NT2/D1 (cell line): ENCODE measurements at places on chromosomes 2 and 18.

DNA sequence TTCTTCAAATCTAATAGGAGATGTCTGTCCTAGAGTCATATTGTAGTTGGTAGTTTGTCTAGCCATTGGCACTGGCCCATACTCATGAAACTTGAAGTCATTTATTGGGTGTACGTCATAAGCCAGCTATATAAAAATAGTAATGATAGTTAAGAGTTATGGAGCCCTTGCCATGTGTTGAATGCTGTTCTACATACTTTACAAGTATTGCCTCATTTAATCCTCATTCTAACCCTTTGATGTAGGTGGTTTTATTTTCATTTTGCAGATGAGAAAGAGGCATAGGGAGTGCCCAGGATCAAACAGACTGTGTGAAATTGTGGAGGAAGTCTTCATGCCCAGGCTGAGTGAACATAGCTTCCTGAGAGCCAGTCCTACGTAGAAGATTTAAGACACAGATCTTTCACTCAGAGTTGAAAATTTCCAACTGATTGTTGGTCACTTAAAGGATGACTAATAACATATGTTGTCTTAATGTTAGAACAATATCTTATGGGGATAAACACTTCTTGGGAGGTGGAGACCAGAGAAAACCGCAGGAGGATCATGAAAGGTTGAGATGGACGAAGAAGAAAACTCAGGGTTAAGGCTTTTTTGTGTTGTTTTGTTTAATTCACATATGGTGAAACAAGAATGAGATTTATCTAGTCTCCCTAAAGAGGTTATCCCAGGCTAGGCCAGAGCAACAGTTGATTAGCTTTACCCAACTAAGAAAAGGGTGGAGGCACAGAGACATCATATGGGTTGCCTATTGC, 156.0 kb downstream of the CERS6 start:
- DNase-seq: no peak

- DNase-seq: peak; percentile 47
Observed at GRCh38 chr2:191811807-191812602, 34.9 kb downstream of the CAVIN2 start.

DNA sequence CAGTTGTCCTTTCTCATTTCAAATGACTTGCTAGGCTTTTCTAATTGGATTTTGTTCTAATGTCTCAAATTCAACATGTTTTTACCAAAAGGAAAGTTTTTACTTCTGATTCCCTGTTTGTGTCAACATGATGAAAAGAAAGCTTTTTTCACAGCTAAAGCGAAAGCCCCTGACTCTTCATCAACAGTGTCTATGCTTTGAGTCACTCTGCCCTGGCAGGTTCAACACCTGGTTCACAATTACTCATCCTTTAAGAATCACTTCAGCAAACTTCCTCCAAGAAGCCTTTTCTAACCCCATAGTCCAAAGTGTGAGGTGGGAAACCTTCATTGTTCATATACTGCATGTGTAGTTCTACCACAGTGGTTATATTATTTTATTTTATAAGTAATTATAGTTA, 7.6 kb upstream of the DSG2 start:
- no peak for DNase-seq

DNA sequence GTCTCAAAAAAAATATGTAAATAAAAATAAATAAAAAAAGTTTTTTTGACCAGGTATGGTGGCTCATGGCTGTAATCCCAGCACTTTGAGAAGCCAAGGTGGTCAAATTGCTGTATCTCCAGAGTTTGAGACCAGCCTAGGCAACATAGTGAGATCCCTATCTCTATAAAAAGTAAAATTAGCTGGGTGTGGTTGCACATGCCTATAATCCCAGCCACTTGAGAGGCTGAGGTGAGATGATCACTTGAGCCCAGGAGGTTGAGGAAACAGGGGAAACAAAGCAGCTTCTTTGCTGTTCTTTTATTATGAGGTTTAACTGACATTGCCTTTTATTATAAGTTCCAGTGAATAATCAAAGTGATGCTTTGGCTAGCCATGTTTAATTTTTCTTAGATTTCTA, 25.0 kb downstream of the ACTR2 start:
- DNase-seq: no peak

GRCh38 chr2:74863802-74864248, 29.9 kb downstream of the HK2 start:
- no peak for DNase-seq

- DNase-seq: no peak
Observed at GRCh38 chr2:218221000-218221399, 4.0 kb downstream of the ARPC2 start.

DNA sequence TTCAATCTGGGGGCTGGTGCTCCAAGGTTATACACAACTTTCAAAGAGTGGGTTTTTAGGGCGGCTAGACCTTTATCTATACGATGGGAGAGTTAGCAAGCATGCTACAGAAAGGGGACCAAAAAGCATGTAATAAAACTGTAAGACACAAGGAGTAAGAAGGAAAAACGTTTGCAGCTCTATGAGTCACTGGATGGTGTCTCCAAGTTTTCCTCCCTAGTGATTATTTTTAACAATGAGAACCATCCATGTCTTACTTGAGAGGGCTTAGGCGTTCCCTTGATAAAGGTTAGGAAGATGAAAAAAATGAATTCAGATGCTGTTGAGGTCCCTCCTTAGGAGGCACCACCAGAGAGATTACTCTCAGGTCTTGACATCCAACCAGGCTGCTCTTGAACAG, 75.9 kb downstream of the HRH4 start:
- no peak for DNase-seq

- DNase-seq: peak; percentile 15
Observed at GRCh38 chr2:99066075-99066958, 75.2 kb upstream of the C2orf15 start.
